HFFc6 (cell line): ENCODE measurements at places on chromosomes 4 and X.

DNA sequence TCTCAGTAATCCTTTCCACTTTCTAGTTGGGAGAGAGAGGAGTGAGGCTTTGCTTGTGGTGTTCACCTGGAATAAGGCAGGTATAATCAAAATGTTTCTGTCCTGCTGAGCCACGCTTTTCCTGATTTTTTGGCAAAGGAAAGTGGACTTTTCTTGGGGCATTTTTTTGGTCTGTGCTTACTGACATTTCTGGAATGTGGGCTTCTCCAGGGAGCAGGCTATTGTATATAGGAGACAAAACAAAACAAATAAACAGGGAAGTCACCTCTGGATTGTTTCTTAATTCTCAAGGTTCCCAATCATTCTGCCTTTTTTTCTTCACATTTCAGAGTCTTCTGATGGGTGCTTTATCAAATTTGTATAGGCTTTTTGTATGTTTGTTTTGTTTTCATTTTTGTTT, 25.7 kb upstream of the RP2 start:
- DNase-seq: no peak

- DNase-seq: no peak
Observed at GRCh38 chr4:187687697-187688096, 307.9 kb upstream of the ZFP42 start.

GRCh38 chr4:14871676-14872430, 130.4 kb upstream of the CPEB2 start:
- DNase-seq: no peak

DNA sequence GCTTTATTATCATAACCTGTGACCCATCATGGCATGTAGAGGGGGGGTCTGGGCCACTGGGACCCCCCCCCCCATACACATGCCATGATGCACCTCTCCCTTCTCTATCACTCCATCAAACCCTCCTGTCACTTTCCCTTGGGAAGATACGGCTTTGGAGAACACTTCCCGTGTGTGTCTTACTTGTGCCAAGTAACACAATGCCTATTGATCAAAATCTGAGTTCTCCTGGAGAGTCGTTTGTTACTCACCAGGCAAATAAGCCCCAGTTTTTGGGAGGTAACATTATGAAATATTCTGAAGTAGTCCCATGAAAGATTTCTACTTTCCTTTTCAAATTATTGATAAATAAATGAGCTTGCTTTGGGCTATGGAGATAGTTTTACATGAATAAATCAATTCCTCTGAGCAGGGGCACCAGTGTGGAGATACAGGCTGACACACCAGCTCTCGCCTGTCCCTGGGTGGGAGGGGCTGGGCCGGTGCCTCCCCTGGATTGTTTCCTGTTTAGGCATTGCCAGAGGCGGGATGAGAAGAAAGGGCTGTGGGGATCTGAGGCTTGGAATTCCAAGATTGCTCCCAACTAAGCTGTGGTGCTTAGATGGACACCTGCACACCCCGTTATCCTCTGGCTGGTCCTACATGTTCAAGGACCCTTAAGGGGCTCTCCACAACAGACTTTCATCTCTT, 63.2 kb upstream of the WWC2 start:
- no peak for DNase-seq

DNA sequence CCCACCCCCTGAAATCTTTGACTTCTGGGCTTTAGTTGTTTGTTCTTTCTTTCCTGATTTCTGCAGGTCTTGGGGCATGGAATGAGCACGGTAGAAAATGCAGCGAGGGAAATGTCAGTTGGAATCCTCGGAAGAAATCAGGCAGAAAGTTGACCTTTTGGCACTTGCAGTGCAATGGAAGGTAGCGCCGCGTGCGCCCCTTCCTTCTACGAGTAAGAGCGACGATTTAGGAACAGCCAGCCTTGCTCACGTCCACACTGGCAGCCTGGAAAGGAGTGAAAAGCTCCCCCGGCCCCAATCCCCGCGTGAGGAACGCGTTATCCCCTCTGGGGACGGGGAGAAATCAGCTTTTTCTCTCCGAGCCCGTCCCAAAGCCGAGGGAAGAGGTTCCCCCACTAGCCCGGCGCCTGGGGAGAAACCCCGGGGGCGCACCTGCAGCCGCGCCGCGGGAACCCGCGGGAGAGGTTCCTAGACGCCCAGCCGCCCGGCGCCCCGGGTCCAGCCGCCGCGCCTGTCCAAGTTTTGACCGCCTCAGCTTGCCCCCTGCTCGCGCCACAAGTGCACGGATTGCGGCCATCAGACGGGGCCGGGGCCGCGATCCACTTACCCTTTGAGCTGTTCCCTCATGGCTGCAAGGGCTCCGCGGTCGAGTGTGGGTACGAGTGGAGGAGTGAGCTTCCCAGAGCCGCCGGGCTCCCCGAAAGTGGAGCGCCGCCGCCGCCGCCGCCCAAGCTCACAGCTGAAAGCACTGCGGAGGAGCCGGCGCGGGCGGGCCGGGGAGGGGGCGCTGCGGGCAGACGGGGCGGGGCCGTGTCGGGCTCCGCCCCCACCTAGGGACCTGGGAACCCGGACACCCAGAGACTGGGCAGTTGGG, 194.6 kb upstream of the FTHL17 start:
- DNase-seq: no peak

GRCh38 chr4:186765673-186766546, 42.3 kb upstream of the FAT1 start:
- DNase-seq: no peak

- no peak for DNase-seq
Observed at GRCh38 chr4:39559626-39560025, 32.4 kb upstream of the UGDH start.

GRCh38 chr4:42671431-42672194, 14.7 kb upstream of the ATP8A1 start:
- no peak for DNase-seq

GRCh38 chr4:154614306-154614705, 1.9 kb upstream of the FGG start:
- DNase-seq: no peak

- no peak for DNase-seq
Observed at GRCh38 chr4:72507167-72507566, 61.9 kb downstream of the ADAMTS3 start.

GRCh38 chrX:275967-276580, 5.1 kb upstream of the PLCXD1 start:
- peak; percentile 66 for DNase-seq

- DNase-seq: no peak
Observed at GRCh38 chrX:39421006-39421405, 619.7 kb downstream of the MID1IP1 start.

GRCh38 chr4:176011529-176011928, 54.1 kb upstream of the WDR17 start:
- DNase-seq: no peak

DNA sequence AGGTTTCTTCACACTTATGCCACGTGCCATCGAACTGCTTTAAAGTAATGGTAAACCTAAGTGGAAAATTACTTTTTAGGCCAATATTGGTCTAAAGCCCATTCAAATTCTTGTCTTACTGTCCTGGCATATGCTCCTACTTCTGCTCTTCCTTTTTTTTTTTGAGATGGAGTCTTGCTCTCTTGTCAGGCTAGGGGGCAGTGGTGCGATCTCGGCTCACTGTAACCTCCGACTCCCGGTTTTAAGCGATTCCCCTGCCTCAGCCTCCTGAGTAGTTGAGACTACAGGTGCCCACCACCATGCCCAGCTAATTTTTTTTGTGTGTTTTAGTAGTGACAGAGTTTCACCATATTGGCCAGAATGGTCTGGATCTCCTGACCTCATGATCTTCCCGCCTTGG, 129.0 kb upstream of the TECRL start:
- DNase-seq: no peak

GRCh38 chr4:176981074-176981473, 188.4 kb upstream of the VEGFC start:
- no peak for DNase-seq

GRCh38 chrX:136572030-136572429, 40.0 kb downstream of the VGLL1 start:
- no peak for DNase-seq

- no peak for DNase-seq
Observed at GRCh38 chr4:54645830-54646229, 11.9 kb upstream of the KIT start.

GRCh38 chr4:149645790-149646189, 169.9 kb downstream of the IQCM start:
- DNase-seq: no peak

GRCh38 chr4:157076578-157076947, 613 bp downstream of the GLRB start:
- no peak for DNase-seq

GRCh38 chr4:145451895-145452294, 29.8 kb upstream of the SMAD1 start:
- no peak for DNase-seq

DNA sequence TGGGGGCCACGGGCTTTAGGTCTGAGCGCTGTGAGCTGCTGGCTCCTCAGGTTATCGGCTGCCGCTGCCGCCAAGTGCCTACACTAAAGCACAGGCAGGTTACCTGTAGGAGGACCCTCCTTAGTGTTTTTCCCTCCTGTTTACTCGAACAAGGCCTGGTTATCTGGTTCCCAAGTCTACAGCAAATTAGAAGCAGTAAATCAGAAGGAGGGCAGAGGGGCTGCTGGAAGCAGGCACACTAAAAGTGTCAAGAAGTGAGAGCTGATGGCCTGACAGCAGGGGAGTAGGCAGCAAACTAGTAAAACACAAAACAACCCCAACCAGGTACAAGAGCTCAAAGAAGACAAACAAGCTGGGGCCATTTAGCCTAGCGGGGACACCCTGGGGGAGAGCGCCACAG, 125.0 kb upstream of the PJA1 start:
- DNase-seq: no peak

DNA sequence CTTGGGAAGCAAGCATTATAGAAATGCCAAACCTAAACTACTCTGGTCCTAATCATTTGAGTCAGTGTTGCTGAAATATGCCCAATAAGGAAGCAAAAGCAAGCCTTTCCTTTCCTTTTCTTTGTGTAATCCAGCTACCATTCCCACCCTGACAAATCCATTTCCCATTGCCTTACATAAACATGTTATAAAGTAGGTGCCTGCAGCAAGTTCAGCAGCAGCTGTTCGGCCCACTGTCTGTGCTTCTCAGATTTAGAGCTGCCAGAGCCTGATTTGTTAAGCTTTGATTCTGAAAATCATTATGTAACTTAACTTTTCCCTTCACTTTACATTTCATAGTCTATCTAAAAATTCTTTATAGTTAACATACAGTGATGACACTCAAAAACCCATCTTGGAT, 148.6 kb downstream of the EPHA5 start:
- DNase-seq: no peak

DNA sequence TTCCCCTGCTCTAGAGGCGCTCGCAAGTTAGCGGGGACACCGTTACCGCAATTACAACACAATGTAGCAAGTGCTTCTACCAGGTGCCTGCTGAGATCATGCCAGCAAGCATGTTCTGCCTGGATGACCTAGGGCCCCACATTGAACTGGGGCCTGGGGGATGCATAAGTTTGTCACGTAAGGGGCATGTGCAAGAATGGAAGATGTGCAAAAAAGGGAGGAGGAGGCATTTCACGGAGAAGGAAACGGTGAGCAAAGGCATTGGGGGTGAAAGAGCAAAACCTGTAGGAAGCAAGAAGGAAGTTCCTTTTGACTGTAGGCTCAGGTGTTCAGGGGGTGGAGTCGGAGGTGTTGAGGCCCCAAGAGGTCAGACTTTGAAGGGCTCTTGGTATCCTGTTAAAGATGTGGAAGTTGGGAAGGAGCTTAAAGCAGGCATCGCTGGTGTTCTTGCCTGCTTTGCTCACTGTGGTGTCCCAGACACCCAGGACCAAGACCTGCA, 602 bp upstream of the SCARB2 start:
- no peak for DNase-seq

DNA sequence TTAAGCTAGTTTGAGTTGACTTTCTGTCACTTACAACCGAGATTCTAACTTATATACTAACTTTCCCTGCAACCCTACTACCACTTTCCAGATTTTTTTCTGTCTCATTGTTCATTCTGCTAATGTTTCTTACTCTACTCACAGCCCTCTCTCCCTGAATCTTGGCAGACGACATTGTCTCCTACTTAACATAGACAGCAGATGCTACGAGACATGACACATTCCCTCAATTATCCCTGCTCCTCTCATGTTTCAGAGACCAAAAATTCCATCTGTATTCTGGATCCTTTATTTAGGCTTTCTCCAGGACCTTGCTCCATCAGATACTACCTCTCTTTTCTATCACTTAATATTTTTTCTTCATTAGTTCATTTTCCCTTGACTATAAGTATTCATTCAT, 379.1 kb upstream of the TEX13C start:
- DNase-seq: no peak

GRCh38 chr4:96162636-96163035, 322.7 kb downstream of the PDHA2 start:
- no peak for DNase-seq

DNA sequence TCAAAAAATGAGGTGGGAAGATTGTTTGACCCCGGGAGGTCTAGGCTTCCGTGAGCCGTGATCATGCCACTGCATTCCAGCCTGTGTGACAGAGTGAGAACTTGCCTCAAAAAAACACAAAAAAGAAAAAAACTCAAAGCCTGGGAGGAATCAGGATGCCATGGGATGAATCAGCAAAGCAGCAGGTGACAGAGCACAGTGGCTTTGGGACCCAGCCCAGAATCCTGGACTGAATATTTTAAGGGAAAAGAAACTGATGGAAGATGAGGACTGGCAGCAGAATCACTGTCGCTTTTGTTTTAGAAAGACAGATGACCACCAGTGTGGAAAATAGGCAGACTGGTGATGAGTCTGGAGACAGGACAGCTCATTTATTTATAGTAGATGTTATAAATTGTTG, 16.6 kb downstream of the S100G start:
- peak; percentile 29 for DNase-seq

DNA sequence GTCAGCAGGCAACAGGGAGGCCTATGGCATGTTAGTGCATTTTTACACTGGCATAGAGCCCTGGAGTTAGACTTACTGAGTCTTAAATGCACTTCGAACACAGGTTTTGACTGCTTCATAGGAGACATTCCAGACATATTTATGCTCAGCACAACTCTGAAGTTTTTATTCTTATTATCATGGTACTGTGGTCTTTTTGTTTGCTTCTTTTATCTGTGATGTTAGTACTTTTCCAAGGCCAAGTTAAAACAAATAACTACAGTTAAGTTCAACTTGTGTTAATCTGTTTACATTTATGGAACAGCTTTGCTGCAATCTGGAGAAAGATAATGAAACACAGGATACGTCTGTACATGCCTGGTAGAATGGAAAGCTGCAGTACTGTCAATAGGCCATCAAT, 76.5 kb downstream of the COL4A5 start:
- peak; percentile 0 for DNase-seq

DNA sequence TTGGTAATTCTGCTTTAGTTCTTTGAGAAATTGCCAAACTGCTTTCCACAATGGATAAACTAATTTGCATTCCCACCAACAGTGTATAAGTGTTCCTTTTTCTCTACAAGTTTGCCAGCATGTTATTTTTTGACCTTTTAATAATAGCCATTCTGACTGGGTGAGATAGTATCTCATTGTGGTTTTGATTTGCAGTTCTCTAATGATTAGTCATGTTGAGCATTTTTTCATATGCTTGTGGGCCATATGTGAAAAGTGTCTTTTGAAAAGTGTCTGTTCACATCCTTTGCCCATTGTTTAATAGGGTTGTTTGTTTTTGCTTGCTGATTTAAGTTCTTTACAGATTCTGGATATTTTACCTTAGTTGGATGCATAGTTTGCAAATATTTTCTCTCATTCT, 25.9 kb downstream of the ENPEP start:
- peak; percentile 70 for DNase-seq
